ENCODE measurements at places on chromosomes 7 and 10. TPM values are rescaled to one million over a fixed set of nuclear protein-coding genes. Genes with fewer than 3 reads are reported as not detected.

CYP2C19 gene
- not detected for total RNA-seq

SLC18A3 gene
- total RNA-seq, result not detected

- no peak for DNase-seq
These were observed 615.0 kb downstream of the PHTF2 start for GRCh38 chr7:78413568-78413967.

DNA sequence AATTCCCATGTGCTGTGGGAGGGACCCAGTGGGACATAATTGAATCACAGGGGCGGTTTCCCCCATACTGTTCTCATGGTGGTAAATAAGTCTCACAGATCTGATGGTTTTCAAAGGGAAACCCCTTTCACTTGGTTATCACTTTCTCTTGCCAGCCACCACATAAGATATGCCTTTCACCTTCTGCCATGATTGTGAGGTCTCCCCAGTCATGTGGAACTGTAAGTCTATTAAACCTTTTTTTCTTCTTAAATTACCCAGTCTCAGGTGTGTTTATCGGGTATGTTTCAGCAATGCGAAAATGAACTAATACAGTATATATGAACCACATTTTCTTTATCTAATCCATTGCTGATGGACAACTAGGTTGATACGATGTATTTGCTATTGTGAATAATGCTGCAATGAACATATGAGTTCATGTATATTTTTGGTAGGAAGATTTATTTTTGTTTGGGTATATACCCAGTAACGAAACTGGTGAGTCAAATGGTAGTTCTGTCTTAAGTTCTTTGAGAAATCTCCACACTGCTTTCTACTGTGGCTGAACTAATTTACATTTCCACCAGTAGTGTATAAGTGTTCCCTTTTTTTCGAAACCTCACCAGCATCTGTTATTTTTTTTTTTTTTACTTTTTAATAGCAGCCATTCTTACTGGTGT is 70.0 kb upstream of the HGF start:
- no peak for DNase-seq

GRCh38 chr10:63125459-63125858 is 7.7 kb upstream of the NRBF2 start:
- DNase-seq, result no peak

DNA sequence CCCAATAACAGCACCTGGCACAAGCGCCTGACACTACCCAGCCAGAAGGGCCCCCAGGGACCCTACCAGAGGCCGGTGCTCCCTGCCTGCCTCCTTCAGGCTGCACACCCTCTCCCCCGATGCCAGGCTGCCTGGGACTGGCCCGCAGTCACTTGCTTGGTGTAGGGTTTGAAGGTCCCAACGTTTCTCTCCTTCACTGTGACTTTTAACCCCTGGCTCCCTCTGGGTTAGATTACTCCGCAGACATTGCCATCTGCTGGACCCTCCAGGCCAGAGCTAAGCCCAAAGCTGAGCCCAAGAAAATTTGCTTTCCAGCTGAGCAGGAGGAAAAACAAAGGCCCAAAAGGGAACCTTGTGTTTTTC is 6.9 kb downstream of the CDHR1 start:
- no peak for DNase-seq

- DNase-seq, result no peak
These were observed 44.1 kb downstream of the VTI1A start for GRCh38 chr10:112491144-112491543.
